Effector memory CD4-positive, alpha-beta T cell (primary cell): ENCODE measurements at places on chromosomes 3 and 15.

GRCh38 chr3:35633332-35634124 is 5.8 kb upstream of the ARPP21 start:
- no peak for DNase-seq

- DNase-seq: no peak
Measured at GRCh38 chr15:98681061-98681460, 32.7 kb downstream of the IGF1R start.

DNA sequence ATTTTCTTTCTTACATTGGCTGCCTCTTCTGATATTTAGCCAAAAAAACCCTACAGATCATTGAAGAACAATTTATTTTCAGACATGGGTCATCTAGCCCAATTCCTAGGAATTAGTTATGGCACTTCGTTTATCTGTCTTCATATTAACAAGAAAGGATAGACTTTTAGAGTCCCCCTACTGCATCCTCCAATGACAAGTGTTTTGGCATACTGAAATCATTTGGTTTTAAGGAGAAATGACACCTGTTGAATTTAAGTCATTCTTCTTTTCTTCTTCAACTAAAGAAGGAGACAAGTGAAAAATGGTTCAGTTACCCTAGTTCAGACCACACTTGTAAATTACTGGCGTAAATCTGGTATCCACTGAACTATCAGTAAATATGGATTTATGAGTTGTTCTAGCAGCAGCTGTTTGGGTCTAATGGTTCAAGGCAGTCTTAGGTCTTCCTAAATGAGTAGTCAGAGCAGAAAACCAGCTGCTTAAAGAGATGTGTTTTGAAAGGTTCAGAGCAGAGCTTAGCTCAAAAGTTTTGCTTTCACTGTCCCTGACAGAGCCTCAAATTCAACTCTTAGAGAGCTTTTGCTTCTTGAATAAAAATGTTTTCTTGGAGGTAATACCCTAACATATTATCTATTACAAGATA is 5.6 kb downstream of the VGLL3 start:
- DNase-seq: no peak

DNA sequence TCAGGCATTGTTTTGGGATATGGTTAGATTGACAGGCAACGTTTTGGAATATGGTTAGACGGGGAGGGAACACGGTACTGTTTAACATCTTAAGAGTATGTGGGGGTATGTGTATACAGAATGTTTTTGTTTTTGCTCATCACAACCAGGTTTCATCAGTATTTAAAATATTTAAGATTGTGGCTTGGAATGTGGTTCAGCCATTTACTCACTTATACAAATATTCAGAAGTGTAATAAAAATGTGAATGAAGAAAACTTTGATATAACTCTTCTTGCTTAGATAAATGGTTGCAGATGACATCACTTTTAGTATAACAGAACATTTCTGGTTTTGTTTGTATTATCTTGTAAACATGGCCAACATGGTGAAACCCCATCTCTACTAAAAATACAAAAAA is 3.9 kb upstream of the PAK2 start:
- DNase-seq: no peak

DNA sequence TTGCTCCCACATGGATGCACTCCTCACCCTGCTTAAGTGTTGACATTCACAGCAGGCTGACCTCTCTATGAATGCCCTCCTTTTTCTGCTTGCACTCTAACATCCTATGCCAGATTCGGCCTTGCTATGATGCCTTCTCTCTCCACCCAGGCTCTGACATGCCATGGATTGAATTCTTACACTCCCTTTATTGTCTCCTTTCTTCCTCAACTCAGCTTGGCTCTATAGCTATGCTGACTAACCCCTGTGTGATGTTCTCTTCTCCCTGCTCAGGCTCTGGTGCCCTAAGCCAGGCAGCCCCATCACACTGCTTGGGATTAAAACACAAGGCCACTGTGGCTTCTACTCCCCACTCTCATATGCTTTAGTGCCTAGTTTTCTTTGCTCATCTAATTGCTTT is 563.7 kb downstream of the NSUN3 start:
- DNase-seq: no peak

- DNase-seq: no peak
Measured at GRCh38 chr15:94324835-94325767, 93.7 kb downstream of the MCTP2 start.

- DNase-seq: no peak
Measured at GRCh38 chr3:12273045-12273695, 15.7 kb upstream of the PPARG start.

GRCh38 chr3:44048196-44048924 is 193.3 kb upstream of the TOPAZ1 start:
- no peak for DNase-seq

- DNase-seq: no peak
Measured at GRCh38 chr3:71582036-71582611, 1.4 kb downstream of the FOXP1 start.

DNA sequence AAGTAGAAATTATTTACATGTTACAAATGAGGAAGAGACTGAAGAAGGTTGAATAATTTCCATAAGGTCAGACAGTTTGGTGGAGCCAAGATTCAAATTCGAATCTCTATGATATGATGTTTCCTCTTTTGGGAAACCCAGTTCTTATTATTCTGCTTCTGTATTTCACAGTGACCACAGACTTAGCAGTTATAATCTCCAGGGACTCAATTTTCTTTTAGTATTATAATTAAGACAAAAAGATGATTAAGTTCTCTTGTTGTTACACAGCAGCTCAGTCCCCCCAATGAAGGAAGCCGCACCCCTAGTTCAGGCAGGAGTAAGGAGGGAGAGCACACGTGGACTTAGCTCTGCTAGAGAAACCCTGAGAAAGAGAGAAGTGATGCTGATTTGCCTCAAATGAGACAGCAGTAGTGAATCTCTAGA is 130.6 kb downstream of the CCNL1 start:
- DNase-seq: no peak

DNA sequence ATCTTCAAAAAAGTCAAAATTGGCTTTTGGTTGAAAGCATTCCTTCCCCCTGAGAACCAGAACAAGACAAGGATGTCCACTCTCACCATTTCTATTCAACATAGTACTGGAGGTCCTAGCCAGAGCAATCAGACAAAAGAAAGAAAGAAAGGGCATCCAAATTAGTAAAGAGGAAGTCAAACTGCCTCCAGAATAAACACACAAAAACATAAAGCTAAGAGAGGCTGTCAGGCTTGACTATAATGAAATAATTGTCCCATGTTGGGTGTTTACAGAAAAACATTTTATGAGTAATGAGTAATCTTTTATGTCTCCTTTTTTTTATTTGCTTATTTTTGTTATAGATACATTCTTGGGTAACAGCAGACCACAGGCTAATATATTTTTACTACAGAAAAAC is 18.3 kb upstream of the FAM240A start:
- DNase-seq: no peak

DNA sequence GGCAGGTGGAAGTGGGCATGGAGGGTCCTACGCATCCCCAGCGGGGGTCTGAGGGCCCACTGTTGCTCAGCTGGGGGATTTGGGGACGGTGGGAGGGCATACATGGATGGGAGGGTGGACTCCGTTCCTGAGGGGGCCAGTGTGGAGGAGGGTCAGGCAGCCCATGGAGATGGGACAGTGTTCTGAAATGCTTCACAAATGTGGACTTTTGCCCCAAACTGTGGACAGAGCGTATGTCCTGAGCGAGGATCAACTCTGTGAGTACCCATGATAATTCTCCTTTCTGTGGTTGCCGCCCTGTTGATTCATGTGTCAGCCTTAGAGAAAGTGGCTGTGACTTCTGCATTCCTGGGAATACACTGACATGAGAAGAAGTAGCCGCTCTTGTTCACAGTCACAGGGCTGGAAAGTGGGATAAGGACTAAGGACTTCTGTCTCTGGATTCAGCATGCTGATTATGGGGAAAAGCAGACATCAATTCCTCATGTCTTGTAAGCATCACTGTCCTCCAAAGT is 33.4 kb downstream of the SMAD3 start:
- no peak for DNase-seq

GRCh38 chr3:7484636-7485035 is 623.7 kb downstream of the GRM7 start:
- no peak for DNase-seq

GRCh38 chr15:67174446-67174845 is 80.0 kb downstream of the AAGAB start:
- DNase-seq: no peak
